Activated naive CD4-positive, alpha-beta T cell treated with Interleukin-2 at 50 U/mL for 16 hours (primary cell): ENCODE measurements at places on chromosomes 7 and 10.

- no peak for DNase-seq
These were observed 208.6 kb upstream of the GALNT17 start for GRCh38 chr7:70923181-70923845.

DNA sequence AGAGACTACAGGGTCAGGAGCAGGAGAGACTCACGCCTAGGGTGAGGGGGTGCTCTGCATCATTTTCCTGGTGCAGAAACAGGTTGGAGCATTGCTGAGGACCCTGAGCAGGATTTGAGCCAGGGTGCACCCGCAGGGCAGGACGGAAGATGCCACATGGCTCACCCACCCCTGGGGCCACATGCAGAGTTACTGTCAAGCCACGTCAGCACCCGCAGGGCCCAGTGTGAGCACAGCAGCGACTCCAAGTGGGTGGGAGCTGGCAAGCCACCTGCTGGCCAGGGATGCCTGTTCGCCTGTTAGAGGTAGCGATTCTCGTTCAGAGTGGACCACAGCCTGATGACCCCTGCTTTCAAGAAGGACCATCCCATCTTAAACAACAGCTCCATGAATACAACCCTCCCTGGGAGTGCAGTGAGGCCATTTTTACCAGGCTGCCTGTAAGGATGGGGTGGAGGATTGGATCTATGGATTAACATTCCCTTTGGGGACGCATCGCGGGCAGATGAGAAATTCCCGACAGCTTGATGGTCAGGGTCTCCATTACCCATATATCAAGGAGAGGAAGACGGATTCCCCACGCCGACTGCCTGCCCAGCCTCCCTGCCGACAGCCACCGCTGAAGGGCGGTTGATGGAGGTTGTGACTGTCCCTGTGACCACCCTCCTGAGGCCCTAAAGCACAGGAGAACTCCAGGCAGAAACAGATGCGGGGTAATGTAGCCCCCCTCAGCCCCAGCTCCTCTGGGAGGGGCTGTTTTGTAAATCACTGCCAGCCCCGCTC lies 101.1 kb upstream of the RET start:
- DNase-seq = no peak

GRCh38 chr7:124246262-124246863 lies 213.5 kb upstream of the TMEM229A start:
- DNase-seq = no peak

GRCh38 chr10:113037218-113037617 lies 87.2 kb downstream of the TCF7L2 start:
- DNase-seq = no peak

GRCh38 chr10:47207281-47207615 lies 92.7 kb upstream of the GDF10 start:
- no peak for DNase-seq

DNA sequence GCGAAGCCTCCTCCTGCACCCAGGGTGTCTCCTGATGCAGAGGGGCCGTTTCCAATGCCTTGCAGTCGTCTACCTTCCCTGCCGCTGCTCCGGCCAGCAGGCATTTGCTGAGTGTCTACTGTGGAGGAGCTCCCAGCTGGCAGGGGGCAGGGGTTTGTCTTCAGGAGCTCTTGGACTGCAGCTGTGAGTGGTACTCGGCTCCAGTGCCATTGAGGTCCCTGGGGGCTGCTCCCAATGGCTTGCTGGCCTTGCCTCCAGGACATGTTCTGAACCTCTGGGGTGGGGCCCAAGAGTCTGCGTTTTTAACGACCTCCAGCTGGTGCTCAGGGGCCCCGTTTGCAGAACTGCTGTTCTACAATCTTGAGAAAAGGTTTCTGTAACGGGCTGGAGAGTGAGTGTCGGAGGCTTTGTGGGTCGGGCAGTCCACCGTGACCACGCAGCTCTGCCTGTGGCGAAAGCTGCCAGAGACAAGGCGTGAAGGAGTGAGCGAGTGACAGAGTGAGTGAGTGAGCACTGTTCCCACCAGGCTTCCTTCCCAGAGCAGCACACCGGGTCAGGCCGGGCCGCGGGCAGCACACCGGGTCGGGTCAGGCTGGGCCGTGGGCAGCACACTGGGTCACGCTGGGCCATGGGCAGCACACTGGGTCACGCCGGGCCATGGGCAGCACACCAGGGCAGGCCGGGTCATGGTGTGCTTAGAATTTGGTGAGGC lies 520.2 kb downstream of the PTPRN2 start:
- no peak for DNase-seq

- DNase-seq = no peak
These were observed 272.3 kb upstream of the RNF32 start for GRCh38 chr7:156368053-156368843.

DNA sequence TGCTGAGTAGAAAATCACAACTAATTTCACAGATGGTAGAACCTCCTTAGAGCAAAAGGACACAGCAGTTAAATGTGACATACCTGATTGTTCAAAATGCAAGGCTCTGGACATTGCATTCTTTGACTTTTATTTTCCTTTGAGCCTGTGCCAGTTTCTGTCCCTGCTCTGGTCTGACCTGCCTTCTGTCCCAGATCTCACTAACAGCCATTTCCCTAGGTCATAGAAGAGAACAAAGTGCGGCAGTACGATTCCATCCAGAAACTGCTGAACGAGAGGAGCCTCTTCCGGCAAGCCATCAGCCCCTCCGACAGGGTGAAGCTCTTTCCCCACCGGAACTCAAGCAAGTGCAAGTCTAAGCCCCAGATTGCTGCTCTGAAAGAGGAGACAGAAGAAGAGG lies 186.9 kb downstream of the CFTR start:
- DNase-seq = no peak

- DNase-seq = no peak
These were observed 45.4 kb downstream of the BLVRA start for GRCh38 chr7:43803865-43804264.

GRCh38 chr7:19519443-19520021 lies 189.3 kb downstream of the POLR1F start:
- no peak for DNase-seq

DNA sequence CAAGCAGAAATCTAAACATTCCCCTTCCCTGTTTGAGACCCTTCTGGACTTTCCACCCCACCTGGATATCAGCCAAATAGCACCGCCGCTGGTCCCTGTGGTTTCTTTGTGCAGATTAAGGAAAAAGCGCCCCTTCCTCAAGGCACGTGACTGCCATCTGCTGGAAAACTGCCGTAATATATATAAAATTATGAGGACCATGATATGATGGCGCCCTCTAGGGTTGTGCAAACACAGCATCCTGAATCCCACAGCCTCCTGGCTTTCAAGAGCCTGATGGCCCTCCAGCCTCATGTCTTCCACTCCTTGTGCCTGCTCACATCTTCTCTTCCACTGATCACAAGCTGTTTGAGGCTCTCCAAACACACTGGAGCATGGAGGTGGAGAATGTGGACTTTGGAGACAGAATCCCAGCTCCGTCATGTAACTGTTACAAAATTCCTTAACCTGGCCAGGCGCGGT lies 121.3 kb downstream of the MYL10 start:
- DNase-seq = peak; percentile 4

DNA sequence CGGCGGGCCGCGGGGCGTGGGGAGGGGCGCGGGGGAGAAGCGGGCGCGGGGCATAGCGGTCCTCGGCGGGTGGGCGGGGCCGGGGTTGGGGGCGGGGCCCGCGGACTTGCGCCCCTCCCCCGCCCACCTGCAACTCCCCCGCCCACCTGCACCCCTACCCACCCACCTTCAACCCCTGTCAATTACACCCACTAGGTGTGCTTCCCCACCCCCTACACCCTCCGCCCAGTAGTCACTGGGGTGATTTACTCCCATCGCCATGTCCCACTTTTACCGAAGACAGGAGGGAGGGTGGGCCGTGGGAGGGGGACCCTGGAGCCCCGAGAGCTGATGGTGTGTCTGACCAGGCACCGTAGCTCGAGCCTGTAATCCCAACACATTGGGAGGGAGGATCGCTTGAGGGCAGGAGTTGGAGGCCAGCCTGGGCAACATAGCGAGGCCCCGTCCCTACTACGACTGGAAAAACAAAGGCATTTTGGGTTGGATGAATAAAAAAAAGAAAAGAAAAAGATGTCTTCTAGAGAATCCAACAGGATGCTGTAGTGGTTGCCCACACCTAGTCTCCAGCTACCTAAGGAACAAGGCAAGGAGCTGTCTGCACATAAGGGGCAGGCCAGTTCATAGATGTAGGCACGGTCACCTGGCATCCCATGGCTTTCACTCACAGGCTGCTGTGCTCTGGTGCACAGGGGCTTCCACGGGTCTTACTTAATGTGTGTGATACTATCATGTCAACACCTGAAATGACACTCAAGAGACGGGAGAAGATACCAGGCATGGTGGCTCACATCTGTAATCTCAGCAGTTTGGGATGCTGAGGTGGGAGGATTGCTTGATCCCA lies 761 bp downstream of the KCTD7 start:
- DNase-seq = no peak

GRCh38 chr10:126459878-126460481 lies 71.7 kb upstream of the ADAM12 start:
- DNase-seq = no peak

GRCh38 chr7:82562716-82563404 lies 119.3 kb upstream of the CACNA2D1 start:
- DNase-seq = no peak

DNA sequence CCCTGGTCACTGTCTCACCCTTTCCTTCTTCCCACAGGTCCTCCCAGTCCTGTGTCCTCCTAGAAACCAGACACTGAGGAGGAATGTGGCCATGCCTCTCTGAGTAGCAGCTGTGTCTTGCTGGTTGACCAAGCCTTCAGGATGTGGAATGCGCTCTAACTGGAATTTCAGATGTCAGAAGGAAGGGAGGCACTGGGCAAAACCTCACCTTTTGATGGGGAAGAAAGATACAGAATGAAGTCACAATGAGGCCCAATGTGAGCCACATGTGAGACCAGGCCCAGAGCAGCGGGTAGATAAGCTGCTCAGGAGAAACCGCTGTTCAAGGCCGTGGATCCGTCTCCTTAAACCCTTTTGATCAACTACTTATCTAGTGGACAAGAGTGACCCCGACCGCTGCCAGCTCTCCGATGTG lies 54.8 kb upstream of the ECHDC3 start:
- no peak for DNase-seq

DNA sequence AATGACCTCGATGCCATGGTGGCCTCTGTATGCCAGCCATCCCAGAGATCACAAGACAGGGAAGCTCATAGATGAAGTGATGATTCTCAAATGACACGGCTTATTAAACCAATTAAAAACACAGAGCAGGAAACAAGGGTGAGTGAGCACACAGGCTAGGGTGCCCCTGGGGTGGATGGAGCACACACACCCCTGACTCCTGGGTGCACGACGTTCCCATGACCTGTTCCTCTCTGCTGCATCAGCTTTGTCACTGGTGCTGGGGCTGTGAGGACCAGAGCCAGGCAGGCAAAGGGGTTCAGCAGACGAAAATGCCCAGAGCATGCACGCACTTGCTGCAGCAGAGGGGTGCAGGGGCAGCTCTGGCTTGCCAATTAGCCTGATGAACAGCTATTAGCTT lies 86.5 kb upstream of the LRRC4 start:
- DNase-seq = no peak

- no peak for DNase-seq
These were observed 48.4 kb downstream of the SYPL1 start for GRCh38 chr7:106063692-106064091.

DNA sequence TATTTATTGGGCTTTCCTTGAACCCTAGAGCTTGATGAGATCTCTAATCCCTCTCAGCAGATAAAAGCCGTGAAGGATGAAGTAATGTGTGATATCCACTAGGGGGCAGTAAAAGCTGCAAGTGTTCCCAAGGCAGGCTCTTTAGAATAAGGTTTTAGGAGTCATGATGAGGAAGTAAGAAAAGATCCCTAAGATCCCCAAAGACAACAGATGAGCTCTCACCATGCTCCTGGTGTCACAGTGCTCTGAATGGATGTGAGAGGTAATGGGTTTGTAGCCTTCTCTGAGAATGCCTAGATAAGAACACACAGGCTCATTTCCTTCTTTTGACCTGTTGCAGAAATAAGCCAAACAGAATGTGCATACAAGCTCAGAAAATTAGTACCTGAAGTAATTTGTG lies 70.4 kb upstream of the ITPRID1 start:
- no peak for DNase-seq

DNA sequence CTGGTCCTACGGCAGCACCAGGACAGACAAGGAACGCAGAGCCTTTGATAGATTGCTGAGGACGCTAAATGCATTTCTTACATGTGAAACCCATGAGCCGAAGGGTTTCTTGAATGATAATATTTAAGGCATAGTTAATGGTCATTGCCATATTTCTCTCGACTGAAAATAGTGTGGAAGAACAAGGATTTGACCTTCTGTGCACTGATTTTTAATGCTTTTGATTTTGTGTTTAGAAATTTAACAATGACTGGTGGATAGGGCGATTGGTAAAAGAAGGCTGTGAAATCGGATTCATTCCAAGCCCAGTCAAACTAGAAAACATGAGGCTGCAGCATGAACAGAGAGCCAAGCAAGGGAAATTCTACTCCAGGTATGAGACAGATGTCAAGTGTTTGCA lies 150.8 kb downstream of the NSUN6 start:
- no peak for DNase-seq

DNA sequence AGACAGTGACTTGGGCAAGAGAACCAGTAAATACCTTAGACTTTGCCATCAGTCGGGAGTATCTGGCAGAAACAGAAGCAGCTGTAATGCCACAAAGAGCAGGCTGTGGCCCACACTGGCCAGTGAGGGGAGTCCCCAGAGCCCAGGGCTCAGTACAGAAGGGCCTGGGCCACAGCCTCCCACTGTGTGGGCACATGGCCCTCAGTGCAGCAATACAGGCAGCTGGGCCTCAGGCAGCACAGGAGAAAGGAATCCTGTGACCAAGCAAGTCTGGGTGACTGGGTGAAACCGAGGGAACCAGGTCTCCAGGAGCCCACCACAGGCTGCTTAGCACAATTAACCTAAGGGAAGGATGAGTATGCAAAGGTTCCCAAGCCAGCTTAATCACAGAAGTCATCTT lies 14.0 kb downstream of the WDR91 start:
- DNase-seq = no peak

DNA sequence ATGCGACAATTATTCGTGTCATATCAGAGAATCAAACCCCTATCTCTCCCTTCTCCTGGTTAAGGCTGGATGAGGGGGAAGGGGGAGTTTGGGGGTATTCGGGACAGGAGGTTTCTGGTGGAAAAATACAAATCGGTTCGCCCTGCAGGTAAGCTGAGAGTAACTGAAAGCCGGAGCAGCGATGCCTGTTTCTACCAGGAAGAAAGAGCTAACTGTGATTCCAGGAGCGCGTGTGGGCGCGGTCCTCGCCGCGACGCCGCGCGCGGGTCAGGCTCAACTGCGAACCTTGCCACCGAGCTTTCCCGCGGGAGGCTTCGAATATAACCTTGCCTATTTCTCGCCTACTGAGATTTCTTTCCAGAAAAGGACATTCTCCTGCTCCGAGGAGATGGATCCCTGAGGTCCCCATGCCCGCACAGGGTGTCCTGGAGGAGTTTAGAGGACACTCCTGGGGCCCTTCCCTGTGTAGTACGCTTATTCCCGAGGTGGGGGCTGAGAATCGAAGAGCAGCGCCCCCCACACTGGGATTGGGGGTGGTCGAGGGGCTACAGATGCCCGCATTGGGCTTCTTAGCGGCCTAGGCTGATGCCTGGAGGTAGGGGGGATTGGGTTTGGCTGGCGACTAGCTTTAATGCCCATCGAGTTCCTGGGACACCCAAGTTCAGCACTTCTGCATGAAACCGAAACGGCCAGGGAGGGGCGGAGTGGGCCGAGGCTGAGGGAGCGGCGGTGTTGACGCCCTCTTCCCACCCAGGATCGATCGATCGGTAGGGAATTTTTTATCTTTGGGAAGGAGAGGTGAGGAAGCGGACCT lies 13.0 kb upstream of the DLX6 start:
- no peak for DNase-seq
